ENCODE measurements at places on chromosomes 6 and 20.

DNA sequence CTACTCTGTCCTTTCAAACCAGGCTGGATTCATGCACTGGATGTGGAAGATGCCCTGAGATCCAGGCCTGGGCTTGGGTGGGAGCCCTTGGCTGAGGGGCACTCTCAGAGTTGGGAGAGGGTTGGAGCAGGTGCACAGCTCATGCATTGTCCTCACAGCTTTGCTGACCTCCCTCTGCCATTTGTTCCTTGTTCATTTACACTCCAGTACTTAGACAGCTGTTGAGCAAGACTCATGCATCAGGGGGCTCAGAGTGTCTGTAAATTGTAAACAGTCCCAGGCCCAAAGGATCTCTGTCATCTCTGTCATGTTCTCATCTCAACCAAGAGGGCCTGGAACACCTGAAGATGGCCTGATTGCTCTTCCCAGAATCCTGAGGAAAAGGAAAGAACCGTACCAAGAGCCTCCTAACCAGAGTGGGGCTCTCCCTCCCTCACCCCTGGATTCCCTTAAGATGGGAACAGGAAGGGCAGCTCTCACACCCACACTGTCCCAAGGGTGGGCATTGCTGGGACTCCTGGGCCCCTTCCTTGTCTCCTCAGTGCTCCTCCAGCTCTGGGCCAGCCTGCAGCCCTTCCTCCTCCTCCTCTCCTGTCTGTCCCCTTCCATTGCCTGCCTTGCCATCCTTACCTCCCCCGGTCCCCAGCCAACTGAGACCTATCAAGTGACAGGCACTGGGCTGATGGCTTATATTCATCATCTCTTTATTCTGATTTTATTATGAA is 132.9 kb downstream of the FOXO3 start:
- DNase-seq: no peak

DNA sequence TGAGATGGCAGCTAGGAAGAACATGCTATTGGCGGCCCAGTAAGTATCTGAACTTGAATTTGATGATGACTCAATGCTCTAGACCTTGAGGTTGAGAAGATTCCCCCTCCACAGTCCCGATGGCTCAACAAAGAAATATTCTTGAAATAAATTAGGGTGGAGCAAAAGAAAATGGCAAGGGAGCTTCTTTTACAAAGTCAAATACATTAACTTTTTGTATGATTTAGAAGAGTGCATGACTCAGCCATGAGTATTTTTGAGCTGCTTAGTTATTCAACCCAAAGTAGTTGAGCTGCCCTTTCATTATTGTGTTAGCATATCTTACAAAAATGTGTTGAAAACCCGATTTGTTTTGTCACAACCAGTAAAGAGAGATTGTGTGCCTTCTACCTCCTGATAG is 7.6 kb downstream of the TFAP2C start:
- no peak for DNase-seq

DNA sequence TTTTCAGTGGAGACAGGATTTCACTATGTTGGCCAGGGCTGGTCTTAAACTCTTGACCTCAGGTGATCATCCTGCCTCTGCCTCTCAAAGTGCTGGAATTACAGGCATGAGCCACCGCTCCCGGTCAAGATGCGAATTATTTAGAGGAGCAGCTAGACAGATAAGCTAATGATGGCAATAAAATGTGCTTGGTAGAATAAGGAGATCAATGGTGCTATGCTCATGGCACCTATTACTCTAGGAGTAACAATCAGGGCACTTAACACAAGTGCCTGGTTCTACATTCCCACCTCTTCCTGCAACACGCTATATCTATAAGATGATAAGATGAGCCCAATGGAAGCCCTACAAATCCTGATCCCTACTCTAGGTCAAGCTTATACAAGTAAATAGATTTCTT is 61.4 kb upstream of the LOC128125822 start:
- no peak for DNase-seq

GRCh38 chr6:79628466-79629288 is 2.5 kb upstream of the SH3BGRL2 start:
- no peak for DNase-seq

DNA sequence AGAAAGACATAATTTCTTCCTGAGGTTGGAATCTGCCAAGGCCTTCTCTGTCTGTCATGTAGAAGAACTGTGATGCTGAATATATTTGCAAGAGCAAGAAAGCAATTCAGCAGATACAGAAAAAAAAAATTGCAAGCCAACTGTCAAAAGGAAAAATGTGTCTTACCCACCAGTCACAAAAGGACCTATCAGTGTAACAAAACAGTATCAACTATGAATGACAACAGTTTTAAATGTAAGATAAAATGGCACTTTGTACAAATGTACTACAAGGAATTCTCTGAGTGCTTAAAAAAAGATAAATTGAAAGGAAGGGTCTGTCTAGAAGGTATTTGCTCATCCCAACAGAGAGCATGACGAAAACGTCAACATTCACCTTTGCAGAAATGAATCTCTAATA is 185.3 kb upstream of the TFAP2D start:
- DNase-seq: no peak

All from NCI-H1417 (cell line).